Central memory CD4-positive, alpha-beta T cell (primary cell): ENCODE measurements at places on chromosomes 7 and 10.

DNA sequence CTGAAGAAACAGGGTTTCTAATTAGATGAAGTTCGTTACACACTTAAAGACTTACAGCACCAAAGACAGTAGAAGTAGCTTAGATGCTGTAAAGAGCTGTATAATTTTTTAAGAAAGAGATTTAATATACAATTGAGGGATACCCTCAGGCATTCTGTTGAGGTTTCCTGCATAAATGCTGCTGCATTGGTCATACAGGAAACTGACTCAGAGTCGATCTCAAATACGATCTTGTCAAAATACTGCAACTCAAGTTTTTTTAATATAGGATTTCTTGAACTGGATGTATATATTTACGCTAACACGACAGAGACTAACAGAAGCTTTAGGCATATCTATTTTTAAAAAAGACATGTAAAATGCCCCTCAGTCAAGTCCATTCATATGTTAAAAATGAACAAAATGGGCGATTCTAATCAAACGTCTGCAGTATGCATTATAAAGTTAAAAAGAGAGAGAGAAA, 2.4 kb upstream of the ARID5B start:
- DNase-seq, result peak; percentile 35

- DNase-seq, result no peak
Measured at GRCh38 chr10:78760463-78761310, 308.1 kb upstream of the ZMIZ1 start.

DNA sequence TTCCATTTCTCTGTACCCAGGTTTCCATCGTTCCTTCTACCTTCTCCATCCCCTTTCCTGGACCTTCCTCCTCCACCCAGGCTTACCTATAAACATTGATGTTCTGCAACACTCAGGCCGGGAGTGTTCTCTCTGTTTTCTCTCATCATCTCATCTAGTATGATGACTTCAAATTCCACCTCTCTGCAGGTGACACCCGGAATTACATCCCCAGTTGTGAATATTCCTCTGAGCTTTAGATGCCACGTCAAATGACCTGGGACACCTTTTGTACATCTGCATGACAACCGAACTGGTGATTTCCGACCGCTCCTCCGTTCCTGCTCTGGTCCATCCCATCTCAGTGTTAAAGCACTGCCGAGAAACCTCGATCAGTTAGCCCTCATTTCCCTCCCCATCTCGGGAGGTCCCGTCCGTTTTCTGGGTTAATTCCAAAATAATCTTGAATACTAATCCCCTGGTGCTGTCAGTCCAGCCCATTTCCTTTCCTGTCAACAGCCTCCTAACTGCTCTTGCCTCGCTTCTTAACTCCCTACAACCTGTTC, 76.7 kb upstream of the SAMD8 start:
- DNase-seq, result no peak

- DNase-seq, result no peak
Measured at GRCh38 chr10:12196531-12197211, 683 bp downstream of the CDC123 start.

DNA sequence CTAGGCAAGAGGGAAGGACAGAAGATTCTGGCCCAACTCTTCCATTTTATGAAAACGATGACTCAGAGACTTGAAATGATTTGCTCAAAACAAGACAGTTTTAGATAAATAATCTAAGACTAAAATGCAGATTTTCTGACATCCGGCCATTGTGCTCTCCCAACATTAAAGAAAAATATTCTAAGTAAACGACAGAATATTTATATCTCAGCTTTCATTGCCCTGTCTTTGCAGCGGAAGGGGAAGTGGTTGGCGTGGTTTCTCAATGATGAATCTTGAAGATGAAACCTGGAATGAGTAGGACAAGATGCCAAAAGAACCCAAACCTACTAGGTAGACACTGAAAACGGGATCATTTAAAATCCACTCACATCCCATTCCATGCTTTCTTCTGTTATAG, 28.9 kb upstream of the NPY start:
- DNase-seq, result peak; percentile 12
